Stimulated activated CD4-positive, alpha-beta T cell treated with anti-CD3 and anti-CD28 coated beads, Interleukin-15, amount 100 ng/mL, for 1 hour (primary cell): ENCODE measurements at places on chromosomes 16 and 17.

- no peak for DNase-seq
These were observed 111.7 kb downstream of the MAP2K6 start for GRCh38 chr17:69525920-69526841.

GRCh38 chr16:3655030-3655395 lies 522 bp downstream of the DNASE1 start:
- DNase-seq: no peak

GRCh38 chr17:81448950-81449349 lies 53.7 kb downstream of the BAHCC1 start:
- no peak for DNase-seq

DNA sequence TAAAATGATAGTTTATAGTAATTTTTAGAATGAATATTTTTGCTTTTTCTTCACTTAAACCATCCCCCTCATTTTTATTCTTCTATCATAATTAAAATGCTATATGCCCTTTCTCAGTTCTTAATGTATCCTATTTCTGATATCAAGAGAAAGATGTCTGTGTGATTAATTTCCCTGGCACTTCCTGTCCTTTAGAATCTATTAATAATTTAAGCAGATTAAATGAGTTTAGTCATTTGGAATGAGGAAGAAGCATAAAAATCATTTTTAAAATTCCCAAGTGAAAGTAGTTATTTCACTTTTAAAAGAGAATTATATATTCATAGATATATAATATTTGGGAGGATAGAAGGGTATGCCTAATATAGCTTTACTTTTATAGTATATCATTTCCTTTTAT lies 27.8 kb upstream of the CDR2 start:
- DNase-seq: no peak

DNA sequence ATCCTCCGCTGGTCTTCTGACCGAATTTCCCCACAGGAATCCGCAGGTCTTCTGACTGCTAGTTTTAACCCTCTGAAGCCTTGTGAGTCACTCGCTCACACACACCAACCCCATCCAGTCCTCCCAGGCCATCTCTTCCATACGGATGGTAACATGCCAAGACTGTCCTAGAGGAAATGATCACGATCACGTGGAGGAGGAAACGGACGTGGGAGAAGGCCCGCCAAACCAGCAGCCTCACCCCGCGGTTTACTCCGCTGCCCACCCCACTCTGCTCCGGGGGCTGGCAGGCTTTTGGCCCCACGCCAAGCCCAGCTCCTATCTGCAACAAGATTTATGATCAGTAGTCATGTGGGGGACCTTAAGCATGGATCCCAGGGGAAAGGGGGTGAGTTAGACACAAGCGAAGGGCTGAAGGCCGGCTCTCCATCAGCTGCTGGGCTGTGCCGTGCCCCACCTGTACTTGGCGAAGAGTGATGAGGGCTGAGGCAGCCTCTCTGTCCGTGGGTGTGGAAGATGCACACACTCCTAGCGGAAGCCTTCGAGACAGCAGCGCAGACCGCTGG lies 1.5 kb upstream of the FAAP100 start:
- DNase-seq: no peak

DNA sequence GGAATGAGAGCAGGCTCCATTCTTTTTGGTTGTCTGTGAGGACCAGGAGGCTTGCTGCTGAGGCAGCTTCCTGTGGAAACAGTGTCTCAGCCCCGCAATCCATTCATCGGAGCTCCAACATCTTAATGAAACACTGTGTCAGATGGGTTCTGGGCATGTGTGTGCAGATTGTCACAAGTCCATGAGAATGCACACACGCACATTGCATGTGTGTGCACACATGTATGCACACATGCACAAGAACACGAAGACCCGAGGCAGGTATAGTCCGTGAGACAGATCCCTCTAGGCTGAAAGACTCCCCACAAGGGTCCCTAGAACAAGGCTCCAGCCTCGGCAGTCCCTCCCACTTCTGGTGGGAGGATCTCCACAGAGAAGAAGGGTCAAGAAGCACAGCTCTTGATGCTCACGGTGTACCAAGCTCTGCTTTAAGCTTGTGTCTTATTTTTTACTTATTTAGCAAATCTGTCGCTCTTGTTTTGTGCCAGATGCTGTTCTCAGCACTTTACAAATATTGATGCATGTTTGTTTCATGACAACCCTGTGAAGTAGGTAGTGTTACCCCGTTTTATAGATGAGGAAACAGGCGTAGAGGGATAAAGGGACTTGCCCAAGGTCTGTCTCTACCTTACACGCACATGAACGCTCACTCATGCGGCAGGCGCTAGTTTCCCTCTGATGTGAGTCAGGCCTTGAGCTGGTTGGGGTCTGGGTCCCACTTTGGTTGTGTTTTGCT lies 213.1 kb downstream of the SEC14L1 start:
- DNase-seq: no peak

DNA sequence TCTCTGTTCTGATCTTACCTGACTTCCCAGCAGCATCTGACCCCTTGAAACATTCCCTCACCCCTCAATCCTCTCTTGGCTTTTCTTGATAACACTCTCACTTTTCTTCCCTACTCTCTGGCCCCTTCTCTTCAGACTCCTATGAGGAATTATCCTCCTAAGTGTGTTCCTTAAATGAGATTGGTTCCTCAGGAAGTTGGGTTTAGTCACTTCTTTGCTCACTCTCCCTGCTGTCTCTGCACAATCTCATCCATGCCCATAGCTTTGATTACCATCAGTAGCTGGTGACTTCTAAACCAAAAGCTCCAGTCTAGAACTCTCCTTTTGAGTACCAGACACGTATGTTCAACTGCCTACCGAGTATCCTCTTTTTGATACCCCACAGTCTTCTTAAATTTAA lies 13.0 kb downstream of the MED24 start:
- no peak for DNase-seq
